SJSA1 (cell line): ENCODE measurements at places on chromosomes 6 and 20.

DNA sequence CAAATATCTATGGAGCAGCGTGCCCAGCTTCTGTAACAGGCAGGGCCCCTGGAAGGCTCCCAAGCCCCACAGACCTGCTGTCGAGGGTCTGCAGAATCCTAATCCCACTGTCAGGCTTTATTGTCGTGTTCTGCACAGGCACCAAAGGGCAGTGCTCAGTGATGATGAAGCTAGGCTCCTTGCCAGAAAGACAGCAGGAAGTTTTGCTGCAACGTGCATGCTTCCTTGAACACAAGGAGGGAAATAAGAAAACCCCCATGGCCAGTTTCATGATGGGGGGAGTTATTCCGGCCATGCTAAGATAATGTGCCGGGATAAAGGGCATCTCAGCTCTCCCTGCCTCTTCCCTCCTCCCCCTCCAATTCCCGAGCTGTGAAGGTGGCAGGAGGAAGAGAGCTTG is 109.4 kb upstream of the KCNG1 start:
- no peak for DNase-seq

DNA sequence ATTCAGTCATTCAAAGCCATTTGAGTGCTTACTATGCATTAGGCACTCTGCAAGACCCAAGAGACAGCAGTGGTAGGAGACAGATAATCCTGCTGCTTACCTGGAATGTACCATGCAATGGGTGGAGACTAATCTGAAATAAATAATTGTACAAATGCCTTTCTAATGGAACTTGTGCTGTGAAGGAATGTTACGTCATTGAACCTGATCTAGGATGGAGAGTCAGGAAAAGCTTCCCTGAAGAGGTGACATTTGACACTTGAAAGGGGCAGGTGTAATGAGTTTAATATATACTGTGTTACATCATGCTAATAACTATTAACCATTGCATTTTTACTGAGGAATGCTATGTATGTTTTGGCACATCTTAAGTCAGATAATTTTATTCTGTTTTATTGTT is 491.0 kb upstream of the FLRT3 start:
- no peak for DNase-seq

GRCh38 chr20:59007665-59008511 is 834 bp upstream of the CTSZ start:
- no peak for DNase-seq

- no peak for DNase-seq
These were observed 13.5 kb downstream of the PFDN4 start for GRCh38 chr20:54221353-54221752.

- DNase-seq = no peak
These were observed 2.8 kb downstream of the EZR start for GRCh38 chr6:158816329-158816728.

GRCh38 chr20:4141291-4142240 is 126.2 kb upstream of the RNF24 start:
- DNase-seq = no peak

DNA sequence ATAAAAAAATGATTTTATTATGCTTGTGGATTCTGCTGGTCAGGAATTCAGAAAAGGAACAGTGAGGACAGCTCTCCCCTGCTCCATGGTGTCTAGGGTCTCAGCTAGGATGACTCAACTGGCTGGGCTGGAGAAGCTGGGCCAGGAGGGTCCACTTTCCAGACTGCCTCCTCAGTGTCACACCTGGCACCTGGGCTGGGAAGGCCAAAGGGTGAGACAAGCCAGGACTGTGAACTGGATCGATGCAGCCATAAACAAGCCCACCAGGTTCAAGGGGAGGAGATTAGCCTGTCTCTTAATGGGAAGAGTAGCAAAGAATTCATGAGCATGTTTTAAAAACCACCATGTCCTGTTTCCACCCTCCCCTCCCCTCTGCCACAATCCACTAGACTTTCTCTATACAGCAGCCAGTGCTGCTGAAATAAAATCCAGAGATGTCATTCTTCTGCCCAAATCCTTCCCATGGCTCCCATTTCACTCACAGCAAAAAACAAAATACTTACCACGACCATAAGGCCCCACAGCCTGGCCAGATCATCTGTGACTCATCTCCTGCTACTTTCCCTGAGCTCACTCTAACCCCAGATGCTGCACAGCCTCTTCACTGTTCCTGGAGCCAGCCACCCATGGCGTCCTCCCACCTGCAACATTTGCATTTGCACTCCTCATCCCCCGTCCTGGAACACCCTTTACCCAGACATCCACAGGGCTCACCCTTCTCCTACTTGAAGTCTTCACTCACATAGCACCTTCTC is 13.8 kb downstream of the SPTLC3 start:
- peak; percentile 53 for DNase-seq

DNA sequence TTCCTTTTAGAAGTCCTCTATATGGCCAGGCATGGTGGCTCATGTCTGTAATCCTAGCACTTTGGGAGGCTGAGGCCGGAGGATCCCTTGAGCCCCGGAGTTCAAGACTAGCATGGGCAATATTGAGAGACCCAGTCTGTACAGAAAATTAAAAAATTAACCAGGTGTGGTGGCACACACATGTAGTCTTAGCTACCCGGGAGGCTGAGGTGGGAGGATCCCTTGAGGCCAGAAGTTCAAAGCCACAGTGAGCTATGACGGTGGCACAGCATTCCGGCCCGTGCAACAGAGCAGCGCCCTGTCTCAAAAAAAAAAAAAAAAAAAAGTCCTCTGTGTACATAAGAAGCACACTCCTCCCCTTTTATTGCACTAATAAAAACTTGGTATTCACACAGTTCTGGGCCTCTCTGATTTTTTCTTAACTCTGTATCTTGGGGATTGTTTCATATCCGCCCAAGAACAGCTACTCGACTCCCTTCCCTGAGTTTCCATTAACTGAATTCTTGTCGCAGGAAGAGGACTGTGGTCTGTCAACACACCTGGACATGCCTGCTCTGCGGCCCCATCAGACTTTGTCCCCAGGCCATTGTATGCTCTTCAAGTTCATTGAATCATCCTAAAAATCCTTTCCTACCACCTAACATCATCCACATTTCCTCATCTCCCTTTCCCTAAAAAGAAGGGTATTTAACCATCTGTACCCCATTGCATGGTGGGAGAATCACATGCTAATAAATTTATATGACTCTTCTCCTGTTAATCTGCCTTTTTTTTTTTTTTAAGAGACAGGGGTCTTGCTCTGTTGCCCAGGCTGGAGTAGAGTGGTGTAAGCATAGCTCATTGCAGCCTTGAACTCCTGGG is 25.9 kb upstream of the PPP1R3G start:
- no peak for DNase-seq

DNA sequence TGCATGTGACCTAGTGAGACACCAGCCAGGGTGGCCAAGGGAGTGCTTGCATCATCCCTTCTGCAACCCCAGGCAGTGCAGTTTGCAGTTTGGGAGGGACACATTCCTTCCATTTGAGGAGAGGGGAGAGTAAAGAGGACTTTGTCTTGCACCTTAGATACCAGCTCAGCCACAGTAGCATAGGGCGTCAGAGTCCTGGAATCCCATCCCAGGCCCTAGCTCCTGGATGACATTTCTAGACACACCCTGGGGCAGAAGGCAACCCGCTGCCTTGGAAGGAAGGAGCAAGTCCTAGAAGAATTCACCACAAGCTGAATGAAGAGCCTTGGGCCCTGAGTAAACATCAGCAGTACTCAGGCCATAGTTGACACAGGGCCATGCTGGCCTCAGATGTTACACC is 680.4 kb upstream of the IMPG1 start:
- no peak for DNase-seq
